ENCODE measurements at places on chromosomes 2 and 18.

DNA sequence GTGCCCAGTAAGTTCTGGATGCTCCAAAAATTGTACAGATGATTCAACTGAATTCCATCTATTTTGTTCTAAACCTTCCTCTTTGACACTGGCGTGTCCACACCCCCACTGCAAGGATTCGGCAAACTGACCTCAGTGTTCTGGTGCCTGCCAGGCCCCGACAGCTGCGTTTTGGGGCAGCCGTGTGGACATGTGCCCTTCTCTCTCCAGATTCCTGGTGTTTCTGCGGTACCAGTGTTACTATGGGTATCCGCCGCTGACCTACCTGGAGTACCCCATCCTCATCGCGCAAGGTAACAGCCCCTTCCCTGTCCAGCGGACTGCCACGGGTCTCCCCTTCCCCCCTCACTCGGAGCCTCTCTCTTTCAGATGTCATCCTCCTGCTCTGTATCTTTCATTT, 5.0 kb downstream of the SLC66A3 start:
- DNase-seq: no peak

- no peak for DNase-seq
Measured at GRCh38 chr2:44778671-44779476, 162.6 kb upstream of the SIX3 start.

DNA sequence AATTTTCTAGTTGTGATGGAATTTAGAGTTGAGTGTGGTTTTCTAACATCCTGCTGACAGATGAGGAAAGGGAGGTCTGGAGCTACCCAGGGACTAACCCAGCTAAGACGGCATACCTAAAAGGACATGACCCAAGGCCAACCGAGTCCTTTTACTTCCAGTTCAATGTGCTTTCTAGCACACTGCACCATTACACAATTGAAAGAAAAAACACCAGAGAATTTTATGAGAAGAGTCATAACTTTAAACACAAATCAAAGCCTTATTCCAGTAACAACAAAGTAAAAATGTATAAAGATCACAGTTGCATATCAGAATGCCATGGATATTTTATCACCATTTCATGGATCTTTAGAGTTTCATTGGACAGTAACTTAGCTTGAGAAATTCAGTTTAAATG, 480.3 kb downstream of the MEIS1 start:
- DNase-seq: no peak

DNA sequence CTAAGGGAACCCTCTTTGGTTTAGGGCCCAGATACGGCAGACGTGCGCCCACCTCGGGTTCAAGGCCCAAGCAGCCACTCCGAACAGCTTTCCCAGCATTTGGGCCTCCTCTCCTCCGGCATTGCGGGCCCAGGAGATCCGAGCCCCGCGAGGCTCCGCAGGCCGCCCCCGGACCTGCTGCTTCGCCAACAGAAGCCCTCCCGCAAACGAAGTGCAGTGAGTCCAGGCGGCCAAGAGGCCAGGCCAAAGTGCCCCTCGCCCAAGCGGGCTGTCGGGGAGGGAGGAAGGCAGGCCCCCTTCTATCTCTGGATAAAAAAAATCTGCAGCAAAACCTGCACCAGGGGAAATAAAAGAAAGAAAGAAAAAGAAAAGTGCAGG, 6.0 kb downstream of the EN1 start:
- no peak for DNase-seq

GRCh38 chr2:233012301-233012971, 620 bp downstream of the NGEF start:
- peak; percentile 19 for DNase-seq

- no peak for DNase-seq
Measured at GRCh38 chr2:11904029-11904428, 157.6 kb downstream of the LPIN1 start.

GRCh38 chr2:188437537-188437936, 145.9 kb downstream of the GULP1 start:
- DNase-seq: no peak

DNA sequence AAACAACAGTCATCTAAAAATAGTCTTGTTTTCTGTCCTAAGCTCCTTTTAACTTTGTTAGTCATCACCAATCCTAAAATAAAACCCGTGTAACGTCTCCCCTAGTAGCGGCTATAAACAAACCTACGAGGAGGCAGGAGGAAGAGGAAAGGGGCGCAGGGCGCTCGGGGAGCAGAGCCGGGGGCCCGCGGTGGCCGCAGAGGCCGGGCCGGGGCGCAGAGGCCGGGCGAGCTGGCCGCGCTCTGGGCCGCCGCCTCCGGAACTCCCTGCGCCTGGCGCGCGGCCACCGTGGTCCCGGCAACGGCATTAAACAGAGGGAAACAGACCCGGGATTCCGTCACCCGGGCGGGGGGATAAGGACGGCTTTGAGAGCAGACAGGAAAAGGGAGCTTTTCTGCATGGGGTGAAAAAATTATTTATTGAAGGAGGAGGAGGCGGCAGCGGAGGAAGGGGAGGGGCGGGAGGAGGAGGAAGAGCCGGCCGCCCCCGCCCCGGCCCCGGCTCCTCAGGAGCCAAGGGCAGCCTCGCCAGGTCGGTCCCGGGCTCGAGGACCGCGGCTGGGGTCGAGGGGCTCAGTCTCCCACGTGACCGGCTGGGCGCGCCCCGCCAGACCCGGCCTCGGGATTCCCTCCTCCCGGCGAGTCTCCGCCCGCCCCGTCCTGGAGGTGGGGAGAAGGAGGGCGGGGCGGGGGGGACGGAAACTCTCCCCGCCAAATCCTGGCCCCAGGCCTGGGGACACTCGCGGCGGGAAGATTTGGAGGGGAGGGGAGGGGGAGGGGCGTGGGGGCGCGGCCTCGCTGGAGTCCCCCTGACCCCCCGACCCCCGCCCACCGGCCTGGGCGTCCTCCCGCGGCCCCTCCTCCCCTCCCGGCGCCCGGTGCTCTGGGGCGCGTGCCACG, 1.8 kb upstream of the NFATC1 start:
- peak; percentile 87 for DNase-seq

DNA sequence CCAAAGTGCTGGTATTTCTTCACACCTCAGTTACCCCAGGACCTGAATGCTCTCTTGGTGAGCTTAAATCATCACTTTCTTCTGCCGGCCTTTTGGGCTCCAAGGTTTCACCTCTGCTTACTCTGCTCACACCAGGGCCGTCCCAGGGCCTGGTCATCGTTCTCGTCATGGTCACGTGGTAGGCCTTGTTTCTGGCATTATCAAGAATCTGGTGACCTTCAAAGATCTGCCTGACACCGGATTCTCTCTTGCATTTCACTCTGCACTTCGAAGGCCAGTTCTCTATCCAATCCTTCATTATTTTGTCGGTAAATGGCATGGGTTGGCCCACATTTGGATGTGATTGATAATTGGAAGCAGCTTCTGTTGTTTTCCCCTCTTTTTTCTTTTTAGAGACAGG, 80.5 kb downstream of the HRH4 start:
- no peak for DNase-seq

GRCh38 chr2:205077159-205077558, 531.9 kb downstream of the PARD3B start:
- DNase-seq: no peak

DNA sequence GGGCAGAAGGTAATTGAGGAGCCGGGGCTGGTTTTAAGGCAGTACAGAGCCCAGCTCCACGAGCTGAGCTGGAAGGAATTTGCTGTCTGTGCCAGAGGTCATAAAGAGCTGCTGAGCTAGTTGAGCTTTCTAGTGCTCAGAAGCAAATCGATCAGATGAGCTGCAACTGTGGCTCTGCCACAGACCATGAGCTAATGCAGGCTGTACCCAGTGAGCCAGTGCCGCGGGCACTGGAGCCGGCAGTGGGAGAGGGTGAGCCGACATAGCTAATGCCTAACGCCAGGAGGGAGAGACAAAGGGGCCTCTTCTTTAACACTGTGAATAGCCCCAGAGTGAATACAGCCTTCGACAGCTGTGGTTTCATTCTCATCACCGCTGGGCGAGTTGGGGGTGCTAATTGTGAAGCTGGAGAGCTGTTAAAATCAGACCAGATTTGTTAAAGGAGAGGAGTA, 410.1 kb upstream of the TCF4 start:
- peak; percentile 45 for DNase-seq

GRCh38 chr2:27431395-27431794, 3.0 kb downstream of the NRBP1 start:
- peak; percentile 18 for DNase-seq

DNA sequence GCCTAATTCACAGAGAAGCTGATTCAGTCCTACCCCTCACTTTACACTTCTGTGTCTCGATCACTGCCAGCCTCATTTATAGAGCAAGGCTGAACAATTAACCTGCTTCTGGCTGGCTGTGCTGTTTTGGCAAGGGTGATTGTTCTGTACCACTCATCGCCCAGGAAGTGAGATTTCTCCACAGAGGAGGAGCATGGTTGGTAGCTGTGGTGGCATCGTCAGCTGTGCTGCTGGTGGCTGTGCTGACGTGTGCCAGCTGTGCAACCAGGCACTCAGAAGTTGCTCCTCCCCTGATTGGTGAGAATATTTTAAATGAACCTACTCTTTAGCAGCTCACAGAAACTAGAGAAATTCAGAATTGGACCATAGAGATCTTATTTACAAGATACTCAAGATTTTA, 158.3 kb downstream of the EML6 start:
- no peak for DNase-seq

DNA sequence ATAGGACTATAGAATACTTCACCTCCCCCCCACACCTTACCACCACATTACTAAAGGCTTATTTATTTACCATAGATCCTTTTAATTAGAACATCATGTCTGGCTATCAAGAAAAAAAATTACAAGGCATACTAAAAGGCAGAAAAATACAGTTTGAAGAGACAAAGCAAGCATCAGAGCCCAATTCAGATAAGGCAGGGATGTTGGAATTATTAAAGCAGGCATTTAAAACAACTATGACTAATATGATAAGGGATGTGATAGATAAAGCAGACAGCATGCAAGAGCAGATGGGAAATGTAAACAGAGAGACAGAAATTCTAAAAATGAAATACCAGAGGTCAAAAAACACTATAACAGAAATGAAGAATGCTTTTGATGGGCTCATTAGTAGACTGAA, 55.4 kb upstream of the SMIM21 start:
- DNase-seq: peak; percentile 51

GRCh38 chr2:6254441-6254840, 562.3 kb downstream of the SOX11 start:
- DNase-seq: no peak

DNA sequence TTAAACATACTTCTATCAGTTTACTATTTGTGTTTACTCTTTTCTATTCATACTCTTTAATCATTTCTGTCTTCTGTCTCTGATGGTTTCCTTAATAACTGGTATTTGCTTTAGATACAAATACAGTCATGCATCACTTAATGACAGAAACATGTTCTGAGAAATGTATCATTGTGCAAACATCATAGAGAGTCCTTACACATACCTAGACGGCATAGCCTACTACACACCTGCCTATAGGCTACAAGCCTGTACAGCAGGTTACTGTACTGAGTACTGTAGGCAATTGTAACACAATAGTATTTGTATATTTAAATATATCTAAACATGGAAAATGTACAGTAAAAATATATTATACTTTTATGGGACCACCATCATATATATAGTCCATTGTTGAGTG, 36.3 kb downstream of the VSNL1 start:
- no peak for DNase-seq

DNA sequence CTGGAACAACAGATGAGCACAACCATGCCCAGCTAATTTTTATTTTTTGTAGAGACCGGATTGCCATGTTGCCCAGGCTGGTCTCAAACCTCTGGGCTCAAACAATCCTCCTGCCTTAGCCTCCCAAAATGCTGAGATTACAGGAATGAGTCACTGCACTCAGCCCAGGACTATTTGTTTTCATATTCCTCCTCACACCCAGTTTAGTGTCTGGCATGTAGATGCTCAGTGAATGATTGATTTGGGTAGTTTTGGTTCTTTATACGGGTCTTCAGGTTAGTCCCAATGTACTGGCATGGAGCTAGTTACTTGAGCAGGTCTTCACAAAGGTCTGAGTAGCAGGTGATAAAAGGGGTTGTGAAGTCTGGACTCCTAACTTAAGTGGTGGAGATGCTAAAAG, 6.2 kb downstream of the EIF2B4 start:
- DNase-seq: no peak

- no peak for DNase-seq
Measured at GRCh38 chr2:222504719-222505118, 80.4 kb downstream of the SGPP2 start.

DNA sequence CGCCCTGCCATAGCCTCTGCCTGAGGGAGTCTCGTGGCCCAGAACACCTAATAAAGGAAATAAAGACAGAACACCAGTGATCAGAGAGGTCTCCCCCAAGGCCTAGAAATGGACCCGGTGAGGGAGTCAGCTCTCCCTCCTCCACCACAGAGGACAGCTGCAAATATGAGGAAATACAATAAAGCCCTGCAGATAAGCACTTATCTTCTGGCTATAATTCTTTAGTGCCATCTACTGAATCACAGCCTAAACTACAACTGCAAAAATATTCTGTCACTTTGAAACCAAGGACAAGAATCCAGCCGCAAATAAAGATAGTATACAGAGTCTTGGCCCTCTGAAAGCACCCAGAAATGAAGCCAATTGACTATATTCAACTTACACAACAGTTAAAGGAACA, 42.4 kb upstream of the TACR1 start:
- DNase-seq: no peak

- DNase-seq: no peak
Measured at GRCh38 chr2:127655209-127656073, 9.5 kb downstream of the GPR17 start.

GRCh38 chr2:17593841-17594491, 53.5 kb downstream of the VSNL1 start:
- DNase-seq: no peak

DNA sequence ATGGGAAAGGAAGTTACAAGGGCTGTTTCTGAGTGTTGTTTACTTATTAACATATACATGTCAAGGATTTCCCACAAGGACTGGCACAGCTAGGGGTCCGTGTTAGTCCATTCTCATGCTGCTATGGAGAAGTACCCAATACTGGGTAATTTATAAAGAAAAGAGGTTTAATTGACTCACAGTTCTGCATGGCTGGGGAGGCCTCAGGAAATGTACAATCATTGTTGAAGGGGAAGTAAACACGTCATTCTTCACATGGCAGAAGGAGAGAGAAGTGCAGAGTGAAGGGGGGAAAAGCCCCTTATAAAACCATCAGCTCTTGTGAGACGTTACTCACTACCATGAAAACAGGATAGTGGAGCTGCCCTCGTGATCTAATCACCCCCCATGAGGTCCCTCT, 128.9 kb upstream of the CELF4 start:
- DNase-seq: no peak

DNA sequence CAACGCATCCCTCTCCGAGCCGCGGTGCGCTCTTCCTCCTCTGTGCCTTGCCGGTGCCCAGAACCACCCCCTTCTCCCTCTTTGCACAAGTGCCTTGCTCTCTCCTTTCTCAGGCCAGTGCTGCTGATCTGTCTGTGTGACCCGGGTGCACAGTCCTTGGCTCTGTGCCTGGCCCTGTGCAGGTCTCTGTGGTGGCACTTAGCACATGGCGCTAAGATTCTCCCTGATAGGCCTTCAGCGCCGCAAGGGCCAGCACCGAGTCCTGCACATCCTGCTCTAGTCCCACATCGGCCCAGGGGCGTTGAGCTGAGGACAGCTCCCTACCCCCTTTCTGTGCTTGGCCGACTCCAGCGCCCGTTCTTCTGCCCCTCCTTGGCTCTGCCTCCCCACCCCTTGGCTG, 136.1 kb downstream of the NEDD4L start:
- DNase-seq: no peak

GRCh38 chr2:229096409-229097066, 174.5 kb downstream of the PID1 start:
- no peak for DNase-seq

Data from SJSA1 (cell line).